Stimulated activated CD8-positive, alpha-beta memory T cell treated with anti-CD3 and anti-CD28 coated beads, Interleukin-2, amount 100 ng/mL, for 48 hours (primary cell): ENCODE measurements at places on chromosomes 5 and 9.
A peak's percentile ranks its signal among the peaks of the same experiment; 100 is the strongest.

DNA sequence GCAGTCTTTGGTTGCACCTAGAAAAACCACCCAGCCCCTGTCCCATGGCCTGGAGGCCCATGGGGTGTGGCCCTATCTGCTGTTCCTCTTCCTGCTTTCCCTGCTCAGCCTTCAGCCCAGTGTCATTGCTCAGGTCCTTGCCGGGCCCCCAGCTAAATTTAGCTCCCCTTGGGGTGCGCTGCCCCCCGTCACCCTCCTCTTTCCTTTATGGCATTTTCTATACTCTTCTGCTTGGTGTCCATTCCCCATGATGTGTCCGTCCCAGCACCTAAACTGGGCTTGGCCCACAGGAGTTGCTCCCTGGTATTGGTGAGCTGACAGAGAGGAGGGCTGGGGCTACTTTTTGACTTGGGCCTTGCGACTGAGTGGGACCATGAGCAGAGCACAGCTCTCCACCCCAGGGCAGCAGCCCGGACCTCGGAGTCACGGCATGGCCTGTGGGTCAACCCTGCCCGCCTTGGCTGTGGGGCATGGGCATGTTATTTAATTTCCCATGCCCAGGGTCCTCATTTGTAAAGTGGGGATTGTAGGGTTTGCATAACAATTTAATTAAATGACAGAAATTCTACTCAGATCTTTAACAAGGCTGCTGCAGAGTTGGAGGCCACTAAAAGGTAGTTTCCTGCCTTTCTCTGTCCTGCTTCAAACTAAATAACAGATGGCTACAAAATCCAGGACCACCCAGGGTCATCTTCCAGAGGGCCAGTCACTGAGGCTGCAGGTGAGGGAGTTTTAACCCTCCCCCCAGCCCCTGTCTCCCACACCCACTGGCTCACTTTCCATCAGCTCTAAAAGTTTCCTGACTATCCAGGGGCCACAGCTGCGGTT, 98.2 kb downstream of the DAP start:
- DNase-seq, result no peak

- no peak for DNase-seq
These were observed 75.2 kb upstream of the SSBP2 start for GRCh38 chr5:81826128-81826527.

DNA sequence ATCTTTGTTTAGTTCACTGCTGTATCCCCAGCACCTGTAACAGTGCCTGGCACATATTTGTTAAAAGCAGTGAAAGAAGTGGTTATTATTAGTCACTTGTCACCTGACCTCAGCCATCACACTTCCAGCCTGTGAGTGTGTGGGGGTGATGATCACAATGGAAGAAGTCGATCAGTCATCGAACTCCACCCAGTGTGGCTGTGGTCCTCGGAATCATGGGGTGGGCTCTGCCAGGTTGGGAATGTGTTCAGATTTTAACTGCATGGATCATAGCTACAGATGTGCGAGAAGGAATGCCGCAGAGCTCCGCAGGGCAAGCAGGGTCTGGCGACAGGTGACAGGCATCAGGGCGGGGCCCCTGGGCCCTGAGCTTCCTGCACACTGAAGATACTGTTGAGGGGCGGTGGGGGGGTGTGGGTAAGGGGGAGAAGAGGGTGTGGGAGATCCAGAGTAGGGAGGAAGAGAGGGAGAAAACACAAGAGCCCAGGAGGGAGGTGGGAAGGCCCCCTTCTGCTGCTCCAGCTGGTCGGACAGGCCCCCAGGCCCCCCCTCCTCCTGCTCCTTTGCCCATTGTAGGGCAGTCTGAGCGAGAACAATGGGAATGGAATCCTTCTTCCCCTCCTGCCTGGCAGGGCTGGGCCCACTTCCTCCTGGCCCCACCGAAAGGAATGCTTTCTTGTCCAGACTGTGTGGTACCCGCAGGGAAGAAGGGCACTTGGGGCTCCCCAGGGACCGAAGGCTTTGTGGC, 89.6 kb downstream of the SPRY4 start:
- no peak for DNase-seq

DNA sequence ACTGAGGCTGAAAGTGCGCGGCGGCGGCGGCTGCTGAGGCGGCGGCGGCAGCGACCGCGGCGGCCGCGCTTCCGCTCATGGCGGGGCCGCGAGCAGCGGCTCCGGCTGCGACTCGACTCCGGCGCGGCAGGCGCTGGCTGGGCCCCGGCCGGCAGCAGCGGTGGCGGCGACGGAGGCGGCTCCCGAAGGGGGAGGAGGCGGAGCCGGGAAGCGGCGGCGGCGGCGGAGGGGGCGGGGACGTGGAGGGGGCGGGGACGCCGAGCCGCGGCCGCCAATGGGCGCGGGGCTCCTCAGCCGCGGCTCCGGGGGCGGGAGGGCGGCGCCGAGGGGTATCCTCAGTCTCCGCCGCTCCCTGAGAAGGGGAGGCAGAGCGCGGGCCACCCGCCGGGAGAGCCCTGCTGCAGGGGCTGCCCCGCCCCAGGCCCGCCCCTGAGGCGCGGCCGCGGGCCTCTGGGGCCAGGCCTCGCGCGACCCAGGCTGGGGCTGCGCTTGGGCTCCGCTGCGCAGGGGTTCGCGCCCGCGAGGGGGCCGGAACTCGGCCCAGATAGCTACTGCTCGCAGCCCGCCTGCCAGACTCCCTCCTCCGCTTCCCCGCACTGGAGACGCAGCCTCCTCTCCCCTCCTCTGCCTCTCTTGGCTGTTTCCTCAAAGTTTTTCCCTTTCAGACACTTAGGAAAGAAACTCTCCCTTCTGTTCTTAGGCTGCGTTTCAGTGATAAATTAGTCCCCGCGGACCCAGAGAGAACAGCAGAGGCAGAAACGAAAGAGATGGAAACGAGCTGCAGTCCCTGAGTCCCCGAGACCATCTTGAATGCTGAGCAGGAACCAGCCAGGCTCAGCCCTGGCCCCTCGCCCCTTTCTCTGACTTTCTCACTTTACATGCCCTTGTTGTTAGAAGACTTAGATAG, 85.0 kb upstream of the MELK start:
- peak; percentile 87 for DNase-seq

- peak; percentile 65 for DNase-seq
These were observed 7.3 kb upstream of the FOXB2 start for GRCh38 chr9:77011973-77012821.

GRCh38 chr9:93669116-93669957, 93.0 kb downstream of the PHF2 start:
- DNase-seq, result no peak

GRCh38 chr9:116628716-116629115, 58.4 kb upstream of the TRIM32 start:
- DNase-seq, result no peak

GRCh38 chr5:84783003-84783402, 398.3 kb upstream of the EDIL3 start:
- no peak for DNase-seq

GRCh38 chr5:135063511-135064234, 29.6 kb upstream of the PITX1 start:
- DNase-seq, result no peak

DNA sequence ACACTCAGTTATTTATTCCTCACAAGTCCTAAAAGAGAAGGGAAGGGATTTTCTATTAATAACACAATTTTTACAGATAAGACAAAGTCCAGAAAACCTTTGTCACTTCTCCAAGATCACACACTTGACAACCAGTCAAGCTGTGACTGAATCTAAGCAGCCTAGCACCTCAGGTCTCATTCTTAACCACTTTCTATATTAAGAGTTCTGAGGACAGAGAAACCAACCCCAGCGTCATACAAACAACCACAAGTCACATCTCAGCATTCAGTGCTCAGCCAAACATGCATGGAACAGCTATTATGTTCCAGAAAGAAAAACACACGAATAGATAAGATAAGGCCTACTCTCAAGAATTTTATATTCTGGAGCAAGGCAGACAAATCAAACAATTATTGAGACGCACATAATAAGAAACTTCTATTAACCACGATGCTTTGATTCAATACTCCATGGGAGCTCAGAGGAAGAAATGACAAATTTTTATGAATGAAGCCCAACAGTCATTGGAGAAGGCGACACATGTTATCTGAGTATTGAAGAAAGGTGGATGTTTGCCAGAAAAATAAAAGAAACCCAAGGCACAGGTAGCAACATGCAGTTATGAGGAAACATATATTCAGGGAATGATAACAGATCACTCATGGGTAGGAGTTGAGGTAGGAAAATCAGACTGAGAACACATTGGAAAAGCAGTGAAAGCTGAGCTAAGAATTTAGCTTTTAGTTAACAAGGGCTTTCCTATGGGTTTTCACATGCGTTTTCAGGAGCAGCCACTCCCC, 113.1 kb downstream of the HTR4 start:
- no peak for DNase-seq

DNA sequence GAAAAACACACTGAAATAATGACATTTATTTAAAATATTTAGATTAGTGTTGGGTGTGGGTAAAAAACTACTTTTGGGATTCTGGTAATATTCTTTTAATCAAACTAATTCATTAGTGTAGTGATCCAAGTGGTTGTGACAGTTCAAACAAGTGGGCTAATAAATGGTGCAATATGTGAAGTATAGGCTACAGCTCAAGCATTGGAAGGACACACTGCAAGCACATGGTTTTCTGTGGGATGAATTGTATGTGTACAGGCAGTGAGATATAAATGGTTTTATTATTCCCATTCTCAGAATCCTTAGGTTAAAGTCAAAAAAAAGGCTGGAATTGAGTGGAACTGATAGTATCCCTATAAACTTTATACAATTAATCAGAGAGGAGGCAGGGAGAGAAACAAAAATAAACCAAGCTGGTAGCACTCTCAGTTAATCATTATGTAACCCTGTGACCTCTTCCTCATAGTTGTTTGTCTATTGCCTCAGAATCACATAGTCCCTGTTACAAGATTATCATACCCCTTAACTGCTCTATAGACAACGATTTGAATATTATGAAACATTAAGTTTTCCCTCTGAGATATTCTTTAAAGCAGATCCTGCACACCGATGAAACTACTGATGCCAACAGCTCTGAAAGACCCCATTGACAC, 1755.4 kb upstream of the ACO1 start:
- DNase-seq, result no peak

- no peak for DNase-seq
These were observed 132.7 kb upstream of the MAP1B start for GRCh38 chr5:71974622-71975021.

- DNase-seq, result no peak
These were observed 18.0 kb upstream of the PRR16 start for GRCh38 chr5:120446068-120446492.

- DNase-seq, result no peak
These were observed 215.3 kb downstream of the KDM4C start for GRCh38 chr9:6973089-6973488.

DNA sequence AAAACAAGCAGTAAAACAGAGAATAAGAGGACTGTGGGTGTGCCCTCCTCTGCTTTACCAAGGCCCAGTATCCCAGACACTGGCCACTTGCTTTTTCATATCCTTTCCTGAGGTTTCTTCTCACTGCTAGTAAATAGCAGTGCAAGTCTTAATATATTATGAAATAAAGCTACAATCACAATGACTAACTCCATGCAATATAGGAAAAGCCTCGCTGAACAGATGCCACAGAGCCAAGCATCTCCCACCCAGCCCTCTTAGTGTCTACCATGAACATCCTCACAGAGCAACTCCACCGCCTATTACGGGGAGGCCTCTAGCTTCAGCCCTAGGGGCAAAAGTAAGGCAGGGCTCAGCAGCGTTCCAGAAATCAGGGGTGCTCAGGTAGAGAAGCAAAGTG, 130.7 kb upstream of the LHFPL2 start:
- DNase-seq, result no peak

- no peak for DNase-seq
These were observed 583.6 kb downstream of the CCDC171 start for GRCh38 chr9:16136451-16136850.

DNA sequence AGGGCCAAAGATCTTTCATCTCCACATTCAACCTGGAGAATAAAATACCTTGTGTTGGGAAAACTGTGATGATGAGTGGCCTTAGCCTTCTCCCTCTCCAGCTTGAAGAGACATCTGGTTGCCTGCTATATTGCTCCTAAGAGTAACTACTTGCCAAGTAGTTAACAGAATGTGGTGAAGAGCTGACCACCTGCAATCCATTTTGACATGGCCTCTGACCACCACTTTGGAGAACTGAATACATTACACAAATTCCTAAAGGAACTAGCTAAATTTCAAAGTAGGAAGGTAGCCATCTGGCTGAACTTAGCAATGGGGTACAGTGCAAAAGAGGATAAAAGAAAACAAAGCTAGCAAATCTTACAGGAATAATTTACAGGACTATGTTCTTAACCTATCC, 7.2 kb downstream of the TBCA start:
- DNase-seq, result no peak

DNA sequence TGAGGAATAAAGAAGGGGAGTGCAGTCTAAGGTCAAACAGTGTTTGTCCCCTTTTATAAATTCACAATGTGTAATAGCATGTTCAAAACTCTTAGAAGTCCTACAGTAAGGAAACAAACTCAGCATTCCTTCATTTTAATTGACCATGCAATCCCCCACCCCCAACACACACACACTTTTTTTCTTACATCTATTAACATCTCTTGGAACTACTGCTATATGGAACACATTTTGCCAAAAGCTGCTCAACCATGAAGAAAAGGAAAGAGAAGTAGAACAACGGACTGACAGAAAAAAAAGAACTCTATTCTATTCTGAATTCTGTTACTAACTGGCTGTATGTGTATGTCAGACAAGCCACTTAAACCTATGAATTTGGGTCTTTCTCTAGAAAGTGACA, 2.8 kb upstream of the CTNNAL1 start:
- no peak for DNase-seq

GRCh38 chr5:95730730-95731570, at the start of gene RHOBTB3:
TSS of gene RHOBTB3 (plus strand) at chr5:95731336. CDS start at chr5:95731683, 347 bp downstream.
- no peak for DNase-seq

- DNase-seq, result no peak
These were observed 152.5 kb downstream of the EFNA5 start for GRCh38 chr5:107518190-107518589.

DNA sequence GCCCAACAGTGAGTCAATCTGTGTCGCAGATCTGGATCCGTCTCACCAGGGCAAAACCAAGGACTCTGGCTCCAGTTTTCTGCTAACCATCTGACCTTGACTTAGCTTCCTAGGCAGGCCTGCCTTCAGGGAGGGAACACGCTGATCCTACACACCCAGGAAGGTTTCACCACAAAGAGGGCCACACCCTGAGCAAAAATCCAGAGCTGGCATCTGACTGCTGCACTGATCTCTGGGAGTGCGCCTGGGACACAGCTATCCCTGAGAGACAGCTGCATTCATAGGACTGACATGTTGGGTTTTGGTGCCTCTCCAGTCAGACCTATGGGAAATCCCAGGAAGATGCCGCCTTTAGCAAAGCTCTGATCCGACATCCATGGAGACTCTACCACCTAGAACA, 47.5 kb downstream of the CDK5RAP2 start:
- no peak for DNase-seq

GRCh38 chr9:134982311-134982710, 64.6 kb upstream of the FCN1 start:
- DNase-seq, result no peak
